EL (cell line): ENCODE measurements at places on chromosomes 7 and 10.

- DNase-seq, result no peak
These were observed 36.2 kb upstream of the DUSP5 start for GRCh38 chr10:110461530-110461929.

- DNase-seq, result peak; percentile 80
These were observed 90.9 kb upstream of the PIP4K2A start for GRCh38 chr10:22805304-22805703.

DNA sequence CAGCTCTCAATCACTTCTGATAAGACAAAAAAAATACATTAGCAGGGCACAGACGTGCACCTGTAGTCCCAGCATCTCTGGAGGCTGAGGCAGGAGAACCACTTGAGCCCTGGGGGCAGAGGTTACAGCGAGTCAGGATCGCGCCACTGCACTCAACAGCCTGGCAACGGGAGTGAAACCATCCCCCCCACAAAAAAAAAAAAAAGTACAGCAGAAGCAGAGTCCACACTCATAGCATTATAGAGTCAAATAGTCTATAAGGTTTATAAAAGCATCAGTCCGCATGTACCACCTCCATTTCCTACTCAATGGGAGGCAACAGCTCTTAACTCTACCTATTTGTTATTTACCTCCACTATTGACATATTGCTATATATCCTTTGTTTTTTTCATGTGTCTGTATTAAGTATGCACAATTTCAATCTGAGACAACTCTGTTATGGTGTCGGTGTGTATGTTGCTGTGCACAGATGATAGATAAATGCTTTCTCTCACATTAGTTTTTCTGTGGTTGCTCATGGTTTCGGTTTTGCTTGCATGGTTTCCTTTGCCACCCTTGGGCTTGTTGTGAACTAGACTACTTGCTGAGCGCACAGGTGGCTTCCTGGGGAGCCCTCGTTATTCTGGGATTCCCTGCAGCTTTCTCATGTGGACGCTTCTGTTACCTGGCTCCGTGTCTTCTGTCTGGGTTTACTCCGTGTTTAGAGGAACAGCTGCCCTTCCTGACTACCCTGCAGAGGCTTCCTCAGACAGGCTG, 40.4 kb downstream of the PROSER2 start:
- DNase-seq, result no peak

DNA sequence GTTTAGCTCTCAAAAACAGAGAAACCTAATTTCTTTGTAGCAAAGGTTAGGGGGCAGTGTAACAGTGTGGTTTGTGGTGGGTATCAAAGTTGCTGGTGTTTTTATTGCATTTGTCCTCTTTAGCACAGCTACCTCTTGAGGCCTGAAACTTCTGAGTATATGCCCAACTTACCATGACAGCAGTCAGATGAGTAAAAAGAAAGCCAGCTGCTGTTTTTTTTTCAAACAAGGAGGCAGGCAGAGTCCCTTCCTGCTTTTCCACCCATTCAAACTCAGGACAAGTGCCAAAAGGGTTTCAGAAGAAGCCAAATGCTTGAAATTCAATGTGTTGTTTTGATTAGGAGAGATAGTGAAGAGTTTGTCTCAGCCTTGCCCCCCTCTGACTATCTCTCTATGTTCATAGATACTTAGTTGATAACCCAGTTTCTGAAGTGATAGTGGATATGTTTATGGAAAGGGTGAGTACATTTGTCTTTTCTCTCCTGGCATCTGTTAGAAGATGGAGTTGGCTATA, 23.1 kb downstream of the GBF1 start:
- DNase-seq, result peak; percentile 61

GRCh38 chr7:121406944-121407343, 10.8 kb upstream of the FAM3C start:
- no peak for DNase-seq

GRCh38 chr10:103854686-103855391, 537 bp downstream of the SH3PXD2A start:
- DNase-seq, result peak; percentile 43

- no peak for DNase-seq
These were observed 37.9 kb downstream of the PNLIPRP3 start for GRCh38 chr10:116465546-116465945.

GRCh38 chr7:147023440-147023839, 906.8 kb downstream of the CNTNAP2 start:
- no peak for DNase-seq

- no peak for DNase-seq
These were observed 12.4 kb upstream of the CAMK2G start for GRCh38 chr10:73886661-73887293.

DNA sequence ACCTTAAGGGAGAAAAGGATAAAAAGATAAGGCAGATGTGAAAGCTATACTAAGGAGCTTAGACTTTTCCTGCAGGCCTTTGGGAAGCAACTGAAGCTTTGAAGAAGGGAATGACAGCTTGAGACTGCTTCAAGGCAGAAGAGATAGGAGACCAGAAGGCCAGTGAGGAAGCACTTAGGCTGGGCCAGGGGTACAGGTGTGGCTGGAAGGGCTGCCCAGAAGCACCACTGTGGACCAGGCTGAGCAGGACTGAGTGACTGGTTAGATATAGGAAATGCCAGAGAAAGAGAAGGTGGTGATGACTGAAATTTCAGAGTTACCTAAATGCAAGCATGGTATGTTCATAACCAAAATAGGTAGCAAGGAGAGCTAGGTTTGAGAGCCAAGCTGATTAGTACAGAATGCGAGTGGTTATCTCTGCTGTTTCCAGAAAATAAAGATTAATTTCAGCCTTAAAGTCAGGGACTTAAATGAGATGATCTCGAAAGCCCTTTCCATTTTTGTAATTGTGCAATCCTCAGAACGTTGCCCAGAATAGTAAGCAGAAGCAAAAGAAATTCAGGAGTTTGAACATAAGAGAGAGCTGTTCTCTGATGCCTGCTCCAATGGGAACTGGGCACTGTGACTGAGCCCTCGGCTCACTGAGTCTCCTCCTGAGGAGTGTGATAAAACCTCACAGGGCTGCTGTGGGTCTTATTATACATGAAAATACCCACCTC, 54.9 kb downstream of the MET start:
- no peak for DNase-seq

- no peak for DNase-seq
These were observed 492 bp upstream of the VCL start for GRCh38 chr10:73997461-73997786.

DNA sequence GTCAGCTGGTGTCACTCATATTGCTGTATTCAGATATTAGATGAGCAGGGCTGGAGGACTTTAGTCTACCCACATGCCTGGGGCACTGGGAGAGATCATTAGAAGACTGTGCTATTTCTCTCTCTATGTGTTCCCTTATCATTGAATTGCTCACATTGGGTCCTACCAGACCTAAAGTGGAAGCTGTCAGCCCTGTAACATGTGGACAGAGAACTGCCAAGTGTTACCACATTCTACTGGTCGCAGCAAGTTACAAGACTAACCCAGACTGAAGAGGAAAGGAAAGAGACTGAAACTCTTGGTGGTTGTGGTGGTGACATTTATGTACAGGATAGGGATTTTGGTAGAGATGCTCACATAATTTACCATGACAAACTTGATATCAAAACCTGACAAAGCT, 627.1 kb upstream of the FZD8 start:
- DNase-seq, result no peak

- peak; percentile 15 for DNase-seq
These were observed 12.5 kb downstream of the RNF32 start for GRCh38 chr7:156652886-156653568.

- no peak for DNase-seq
These were observed 18.3 kb upstream of the MKI67 start for GRCh38 chr10:128144547-128144946.

GRCh38 chr7:123131556-123131955, 68.2 kb downstream of the SLC13A1 start:
- DNase-seq, result no peak

DNA sequence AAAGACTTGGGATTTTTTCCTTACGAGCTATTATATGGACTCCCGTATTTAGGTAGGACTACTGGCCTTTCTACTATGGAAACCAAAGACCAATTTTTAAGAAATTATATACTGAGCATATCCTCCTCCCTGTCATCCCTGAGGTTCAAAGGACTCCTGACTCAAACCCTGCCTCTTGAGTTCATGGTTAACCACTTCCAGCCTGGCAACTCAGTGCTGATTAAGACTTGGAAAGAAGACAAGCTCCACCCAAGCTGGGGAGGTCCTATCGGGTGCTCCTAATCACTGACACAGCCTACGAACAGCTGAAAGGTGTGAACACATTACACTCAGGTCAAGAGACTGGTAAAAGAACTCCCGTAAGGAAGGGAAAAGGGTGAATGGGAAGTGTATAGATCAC, 66.8 kb downstream of the LYZL2 start:
- DNase-seq, result no peak

GRCh38 chr7:72163271-72163670, 248.9 kb downstream of the CALN1 start:
- DNase-seq, result no peak

GRCh38 chr10:131044379-131045111, 267.0 kb downstream of the TCERG1L start:
- no peak for DNase-seq

GRCh38 chr7:120760851-120761250, 97.1 kb downstream of the TSPAN12 start:
- DNase-seq, result no peak

DNA sequence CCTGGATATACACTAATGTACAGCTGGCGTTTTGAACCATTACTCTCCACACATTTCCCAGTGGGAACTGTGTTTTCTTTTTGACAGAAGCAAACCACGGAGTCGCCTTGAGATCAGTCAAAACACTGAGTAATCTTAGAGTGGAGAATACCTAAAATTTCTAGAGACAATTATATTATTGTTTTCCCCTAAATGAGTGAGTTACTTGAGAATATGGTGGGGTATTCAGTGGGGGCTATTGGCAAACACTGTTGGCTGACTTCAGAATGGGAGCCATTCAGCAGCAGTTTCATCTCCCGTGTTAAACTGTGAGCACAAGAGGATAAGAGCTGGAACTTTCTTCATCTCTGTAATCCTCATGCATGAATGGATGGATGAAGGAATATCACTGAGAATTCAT, 6.2 kb downstream of the IL2RA start:
- no peak for DNase-seq

- DNase-seq, result no peak
These were observed 26.9 kb upstream of the SORBS1 start for GRCh38 chr10:95588025-95588424.

DNA sequence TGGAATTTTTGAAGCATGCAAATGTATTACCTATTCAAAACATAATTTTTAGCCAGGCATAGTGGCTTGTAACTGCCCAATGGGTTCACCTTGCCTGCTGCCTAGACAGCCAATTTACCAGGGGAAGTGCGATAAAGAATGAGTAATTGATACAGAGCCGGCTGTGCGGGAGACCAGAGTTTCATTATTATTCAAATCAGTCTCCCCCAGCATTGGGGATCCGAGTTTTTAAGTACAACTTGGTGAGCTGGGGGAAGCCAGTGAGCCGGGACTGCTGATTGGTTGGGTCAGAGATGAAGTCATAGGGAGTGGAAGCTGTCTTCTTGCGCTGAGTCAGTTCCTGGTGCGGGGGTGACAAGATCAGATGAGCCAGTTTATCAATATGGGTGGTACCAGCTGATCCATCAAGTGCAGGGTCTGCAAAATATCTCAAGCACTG, 29.1 kb upstream of the NRBF2 start:
- no peak for DNase-seq

DNA sequence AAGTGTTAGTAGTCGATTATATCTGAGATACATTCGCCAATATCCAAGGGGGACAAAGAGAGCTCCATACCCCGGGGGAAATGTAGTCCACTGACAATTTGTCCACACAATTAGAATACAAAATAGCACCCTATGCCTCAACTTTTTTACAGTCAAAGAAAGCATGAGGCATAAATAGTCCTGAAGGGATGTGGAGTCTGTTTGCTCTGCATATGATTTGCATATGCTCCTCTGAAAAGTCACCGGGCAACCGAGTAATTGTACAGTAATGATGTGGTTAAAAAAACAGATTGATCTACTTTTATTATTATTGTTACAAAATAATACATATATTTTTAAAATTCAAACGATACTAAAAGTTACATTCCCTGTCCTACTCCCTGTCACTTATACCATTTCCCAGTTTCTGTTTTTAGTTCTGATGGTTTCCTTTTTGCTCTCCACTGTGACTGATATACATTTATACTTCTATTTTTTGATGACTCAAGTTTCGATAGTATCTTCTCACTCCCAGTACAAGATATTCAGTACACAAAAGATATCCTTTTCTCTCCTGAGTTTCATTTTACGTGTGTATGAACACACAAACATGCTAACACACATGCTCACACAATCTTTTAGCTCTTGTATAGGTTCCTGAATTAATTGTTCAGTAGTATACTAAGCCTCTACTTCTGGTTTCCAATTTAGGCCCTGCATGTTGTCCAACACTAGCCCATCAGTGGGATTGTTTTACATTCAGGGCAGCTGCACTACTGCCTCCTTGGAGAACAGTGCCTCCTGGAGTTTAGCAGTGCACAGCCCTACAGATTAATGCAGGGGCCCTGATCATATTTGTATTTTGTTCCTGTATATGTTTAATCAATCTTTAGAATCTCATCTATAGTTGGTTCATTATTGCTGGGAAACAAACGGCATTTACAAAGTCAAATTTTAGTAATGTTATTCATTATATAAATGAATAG, 130.9 kb downstream of the TES start:
- no peak for DNase-seq

DNA sequence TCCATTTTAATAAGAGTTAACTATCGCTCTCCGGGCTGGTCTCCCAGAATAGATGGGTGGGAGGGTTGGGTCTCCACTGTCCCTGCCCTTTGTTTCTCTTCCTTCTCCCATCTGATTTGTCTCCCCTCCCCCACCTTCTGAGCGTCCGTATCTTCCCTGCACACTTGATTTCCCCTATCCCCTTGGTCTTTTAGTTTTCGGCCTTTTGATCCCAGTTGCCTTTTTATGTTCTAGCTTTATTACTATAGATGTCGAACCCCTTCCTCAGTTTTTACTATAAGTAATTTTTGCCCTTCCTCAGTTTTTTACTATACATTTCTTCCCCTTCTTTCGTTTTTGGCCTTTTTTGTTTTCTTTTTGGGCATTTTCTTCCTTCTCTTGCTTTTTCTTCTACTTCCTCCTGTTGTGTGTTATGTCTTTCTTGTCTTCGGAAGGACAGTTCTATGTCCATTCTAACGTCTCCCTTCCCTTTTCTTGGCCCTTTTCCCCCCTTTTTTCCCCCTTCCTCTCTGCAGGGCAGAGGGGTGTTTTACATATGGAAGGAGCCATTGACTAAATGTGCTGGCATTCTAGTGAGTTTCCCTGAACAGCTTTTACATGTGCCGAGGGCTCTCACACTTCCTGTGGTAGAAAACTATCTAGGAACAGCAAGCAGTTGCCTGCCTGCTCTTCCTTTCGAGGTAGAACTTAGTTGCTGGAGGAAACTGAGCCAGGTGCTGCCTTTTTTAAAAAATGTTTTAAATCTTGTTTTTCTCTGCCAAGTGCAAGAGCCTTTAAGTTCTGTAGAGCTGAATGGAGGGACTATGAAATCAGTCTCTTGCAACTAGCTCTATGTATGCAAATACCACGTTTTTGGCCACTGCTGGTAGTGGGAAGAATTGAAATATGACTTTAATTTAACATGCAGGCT, 2.8 kb downstream of the TET1 start:
- peak; percentile 66 for DNase-seq

DNA sequence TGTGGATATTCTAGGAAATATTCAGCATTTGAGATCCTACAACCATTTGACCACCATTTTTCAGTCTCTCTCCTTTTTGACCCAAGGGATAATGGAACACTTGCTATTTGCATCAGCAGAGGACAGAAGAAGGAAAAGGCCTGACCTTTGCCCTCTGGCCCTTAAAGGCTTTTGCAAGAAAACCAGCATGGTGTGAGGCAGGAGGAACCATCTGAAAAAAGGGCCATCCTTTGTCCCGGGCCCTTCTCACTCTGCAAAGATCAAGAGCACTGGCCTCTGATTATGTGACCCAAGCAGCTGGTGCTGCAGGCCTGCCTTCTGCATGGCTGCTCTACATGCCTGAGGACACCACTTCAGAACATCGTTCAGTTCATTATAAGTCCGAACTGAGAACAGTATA, 133.3 kb upstream of the STK17A start:
- no peak for DNase-seq
